ENCODE measurements at places on chromosomes 7 and 10.

GRCh38 chr10:26213157-26213800 is 3.3 kb upstream of the GAD2 start:
- DNase-seq = no peak

- no peak for DNase-seq
These were observed 62.5 kb upstream of the KCNMA1 start for GRCh38 chr10:77700086-77700485.

DNA sequence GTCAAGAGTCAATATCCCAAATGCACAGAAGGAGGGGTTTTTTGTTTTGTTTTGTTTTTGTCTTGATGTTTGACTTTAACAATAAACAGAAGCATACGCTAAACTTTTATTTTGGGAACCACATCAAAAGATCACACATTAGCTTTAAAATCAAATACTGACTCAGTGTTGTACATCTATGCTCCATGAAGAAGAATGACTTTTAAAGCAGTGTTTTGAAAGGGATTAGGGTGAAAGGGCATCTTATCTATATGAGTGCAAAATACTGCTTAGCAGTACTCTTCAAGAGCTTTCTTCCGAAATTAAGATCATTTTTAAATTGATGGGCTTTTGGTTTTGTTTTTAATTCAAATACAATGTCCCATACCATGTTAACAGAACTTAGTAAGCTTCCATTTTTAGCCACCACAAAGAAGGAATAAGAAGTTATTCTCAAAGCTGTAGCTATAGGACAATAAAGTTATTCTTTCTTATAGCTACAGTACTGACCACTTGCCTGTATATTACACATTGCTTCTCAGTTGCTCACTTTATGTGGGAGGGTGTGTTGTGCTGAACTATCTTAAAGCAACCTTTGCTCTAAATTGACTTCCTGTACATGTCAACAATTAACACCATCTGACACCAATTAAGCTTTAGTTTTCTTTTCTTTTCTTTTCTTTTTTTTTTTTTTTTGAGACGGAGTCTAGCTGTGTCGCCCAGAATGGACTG is 144.3 kb upstream of the KAT6B start:
- DNase-seq = no peak

GRCh38 chr7:20444030-20444800 is 113.5 kb downstream of the ITGB8 start:
- no peak for DNase-seq

DNA sequence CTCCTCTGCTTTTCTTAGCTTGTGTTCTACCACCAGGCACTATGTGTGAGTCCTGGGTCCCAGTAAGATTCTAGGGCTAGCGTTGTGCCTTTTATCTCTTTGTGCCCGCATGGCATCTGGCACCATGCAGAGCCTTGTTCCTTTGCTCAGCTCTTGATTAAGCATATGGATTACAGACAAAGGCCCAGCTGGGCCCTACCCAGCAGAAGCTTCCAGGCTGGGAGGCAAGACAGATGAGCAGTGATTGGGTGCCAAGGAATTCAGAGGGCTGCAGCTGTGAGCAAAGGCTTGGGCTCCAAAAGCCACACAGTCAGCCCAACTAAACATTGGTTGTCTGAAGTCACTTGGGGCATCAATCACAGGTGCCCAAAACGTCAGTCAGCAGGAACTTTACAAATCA is 2.0 kb downstream of the ACSM6 start:
- no peak for DNase-seq

DNA sequence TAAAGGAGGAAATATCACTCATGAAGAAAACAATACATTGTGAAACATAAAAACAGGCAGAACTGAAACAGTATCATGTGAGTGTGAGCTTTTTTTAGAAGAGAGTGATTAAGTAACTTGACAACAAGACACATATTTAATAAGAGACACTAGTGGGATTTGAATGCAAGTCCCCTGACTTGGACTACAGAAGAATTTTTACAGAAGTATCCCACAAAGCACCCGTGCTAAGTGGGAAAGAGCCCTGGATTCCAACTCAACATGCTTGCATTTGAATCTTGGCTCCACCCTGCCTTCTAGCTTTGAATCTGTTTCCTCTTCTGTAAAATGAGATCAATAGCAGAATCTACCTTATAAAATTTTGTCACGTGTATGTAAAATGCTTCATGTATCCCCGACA is 166.2 kb downstream of the ZNF365 start:
- no peak for DNase-seq

DNA sequence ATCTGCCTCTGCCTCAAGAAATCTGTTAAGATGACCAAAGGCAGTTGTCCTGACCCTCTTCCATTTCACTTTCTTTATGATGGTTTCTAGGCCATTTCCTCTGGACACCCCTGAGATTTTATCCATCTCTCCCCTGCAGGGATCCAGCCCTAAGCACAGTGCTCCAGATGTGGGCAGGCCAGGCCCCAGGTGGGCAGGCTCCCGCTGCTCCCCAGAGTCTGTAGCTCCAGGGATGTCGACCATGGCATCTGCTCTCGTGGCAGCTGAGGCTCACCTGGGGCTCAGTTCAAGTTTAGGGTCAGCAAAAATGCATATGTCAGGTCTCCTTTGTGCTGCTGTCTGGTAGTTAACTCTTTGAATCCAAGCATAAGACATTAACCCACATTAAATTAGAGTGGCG is 11.8 kb downstream of the CEP41 start:
- no peak for DNase-seq

- no peak for DNase-seq
These were observed 357.3 kb downstream of the CRPPA start for GRCh38 chr7:16063716-16064675.

GRCh38 chr7:155862123-155862892 is 50.0 kb upstream of the SHH start:
- DNase-seq = no peak

GRCh38 chr10:124229201-124229988 is 136.0 kb upstream of the CHST15 start:
- no peak for DNase-seq

DNA sequence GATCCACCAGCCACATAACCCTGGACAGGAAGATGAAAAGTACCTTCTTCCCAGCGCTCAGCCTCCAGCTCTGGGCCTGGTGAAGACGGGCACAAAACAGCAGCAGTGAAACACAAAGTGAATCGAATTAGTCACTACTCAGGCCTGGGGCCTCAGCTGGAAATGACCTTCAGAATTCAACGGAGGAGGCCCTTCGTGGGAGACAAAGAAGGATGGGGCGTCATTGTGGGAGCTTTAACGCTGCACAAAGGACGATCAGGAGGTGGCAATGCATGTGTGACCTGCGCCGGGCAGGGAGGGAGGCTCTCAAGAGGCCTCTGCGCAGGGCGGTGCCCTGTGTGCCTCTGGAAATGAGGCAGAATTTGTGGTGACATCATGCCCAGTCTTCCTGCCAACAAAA is 161.9 kb downstream of the DNAJB6 start:
- DNase-seq = peak; percentile 2

- DNase-seq = no peak
These were observed 314.9 kb downstream of the RPS24 start for GRCh38 chr10:78348411-78349164.

- no peak for DNase-seq
These were observed 155.8 kb downstream of the RNF133 start for GRCh38 chr7:122543166-122543565.

- no peak for DNase-seq
These were observed 37.4 kb downstream of the ZNRF2 start for GRCh38 chr7:30321882-30322192.

GRCh38 chr10:12534824-12535223 is 185.5 kb downstream of the CAMK1D start:
- no peak for DNase-seq

- no peak for DNase-seq
These were observed 152.9 kb downstream of the CCDC3 start for GRCh38 chr10:12848439-12849173.

GRCh38 chr10:126840576-126841135 is 64.6 kb upstream of the DOCK1 start:
- no peak for DNase-seq

GRCh38 chr7:148585399-148585798 is 5.2 kb upstream of the C7orf33 start:
- DNase-seq = no peak

GRCh38 chr10:29554660-29555059 is 80.1 kb downstream of the SVIL start:
- no peak for DNase-seq

DNA sequence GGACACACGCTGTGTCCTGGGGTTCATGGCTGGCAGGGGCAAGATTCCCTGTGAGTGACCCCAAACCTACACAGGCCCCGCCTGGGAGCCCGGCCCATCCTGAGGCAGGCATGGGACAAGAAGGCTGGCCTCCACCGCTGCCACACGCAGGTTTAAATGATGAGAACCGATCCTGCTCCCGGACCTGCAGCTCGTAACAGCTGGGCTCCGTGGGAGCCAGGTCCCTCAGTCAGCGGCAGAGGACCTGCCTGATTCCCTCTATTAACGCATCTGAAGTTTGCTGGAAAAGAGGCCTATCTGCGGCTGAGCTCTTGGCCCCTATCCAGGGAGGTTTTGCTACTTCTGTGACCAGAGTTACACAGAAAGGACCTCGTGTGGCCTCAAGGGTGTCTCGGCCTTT is 112.3 kb downstream of the VIPR2 start:
- no peak for DNase-seq

- DNase-seq = no peak
These were observed 47.4 kb downstream of the ZMYND11 start for GRCh38 chr10:182441-183201.

- DNase-seq = no peak
These were observed 415.4 kb downstream of the PLXNA4 start for GRCh38 chr7:132160611-132161532.

DNA sequence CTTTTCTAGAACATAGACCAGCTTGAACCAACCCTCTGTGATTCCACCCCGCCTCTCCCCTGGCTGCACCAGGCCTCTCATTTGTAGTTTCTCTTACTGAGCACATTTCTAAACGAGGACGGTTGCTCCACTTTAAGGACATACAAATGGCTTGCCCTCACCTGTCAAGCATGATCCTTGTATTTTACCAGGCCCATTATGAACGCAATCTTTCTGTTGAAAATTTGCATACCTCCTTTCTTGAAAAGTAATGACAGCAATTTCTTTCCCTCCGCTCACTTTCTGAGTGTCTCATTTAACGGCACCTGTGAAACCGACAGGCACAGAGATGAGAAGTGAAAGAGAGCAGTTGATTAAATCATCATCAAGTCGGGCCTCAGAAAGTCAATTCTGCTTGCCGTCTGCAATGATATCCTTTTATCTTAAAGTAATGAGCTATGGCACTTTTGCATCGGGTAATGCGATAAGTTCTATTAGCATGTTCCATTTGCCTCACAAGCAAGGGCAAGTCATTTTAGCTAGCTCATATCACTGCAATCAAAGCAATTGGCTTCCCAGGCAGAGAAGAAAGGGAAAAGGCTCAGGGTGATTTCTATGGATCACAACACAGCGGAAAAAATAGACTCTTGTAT is 705.6 kb upstream of the GALNT17 start:
- DNase-seq = no peak

DNA sequence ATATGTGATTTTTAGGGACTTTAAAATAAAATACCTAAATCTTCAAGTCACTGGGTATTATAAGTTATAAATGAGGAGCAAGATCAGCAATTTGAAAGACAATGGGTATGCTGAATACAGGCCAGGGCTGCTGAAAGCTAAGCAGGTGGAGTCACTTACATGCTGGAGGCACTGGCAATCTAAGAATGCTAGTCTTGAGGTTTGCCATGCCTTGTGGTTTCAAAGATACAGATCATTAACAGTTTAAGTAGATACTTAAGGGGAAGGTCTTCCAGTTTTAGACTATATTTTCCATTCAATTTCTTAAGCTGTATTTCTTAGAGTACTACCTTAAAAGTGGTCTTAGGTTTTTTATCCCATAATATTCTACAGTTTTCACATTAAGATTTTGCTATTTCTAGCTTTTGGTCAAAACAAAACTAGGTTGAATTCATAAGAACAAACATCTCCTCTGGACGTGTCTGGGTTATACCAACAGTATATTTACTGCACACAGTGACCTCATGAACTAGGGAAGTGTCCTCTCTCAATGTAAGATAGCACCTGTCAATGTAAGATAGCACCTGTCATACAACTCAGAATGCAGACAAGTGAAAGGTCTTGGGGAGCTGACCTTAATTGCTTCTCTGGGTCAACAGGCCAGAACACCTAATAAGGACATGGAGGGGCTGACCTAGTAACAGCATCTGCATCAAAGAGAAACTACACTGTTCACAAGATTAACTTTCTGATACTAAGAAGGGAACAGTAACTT is 2.0 kb downstream of the SRI start:
- no peak for DNase-seq

GRCh38 chr7:14959339-14959738 is 56.8 kb upstream of the DGKB start:
- DNase-seq = no peak

- DNase-seq = peak; percentile 75
These were observed 33.9 kb downstream of the CACUL1 start for GRCh38 chr10:118720685-118721538.

GRCh38 chr10:113625461-113626186 is 38.2 kb downstream of the NRAP start:
- DNase-seq = no peak

DNA sequence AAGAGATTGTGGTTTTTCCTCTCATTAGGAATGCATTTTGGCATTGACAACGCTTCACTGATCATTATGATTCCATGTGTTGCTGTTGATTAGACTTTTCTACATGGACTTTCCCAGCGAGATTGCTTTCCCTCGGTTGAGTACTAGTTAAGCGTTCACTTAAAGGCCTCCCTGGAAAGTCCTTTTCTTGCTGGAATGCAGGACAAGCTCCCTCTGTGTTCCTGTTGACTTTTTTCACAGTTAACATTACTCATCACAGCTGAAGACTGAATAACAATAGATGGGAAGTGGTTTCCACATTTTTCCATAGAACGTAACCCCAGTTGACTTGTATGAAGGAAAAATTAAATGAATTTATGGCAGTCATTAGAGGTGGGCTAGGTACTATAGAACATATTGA is 2.6 kb upstream of the CAV1 start:
- no peak for DNase-seq

- no peak for DNase-seq
These were observed 303.9 kb upstream of the NRP1 start for GRCh38 chr10:33638374-33638773.

- DNase-seq = no peak
These were observed 253.2 kb upstream of the SMIM30 start for GRCh38 chr7:113371416-113372043.

- no peak for DNase-seq
These were observed 3.6 kb downstream of the TMEM254 start for GRCh38 chr10:80081801-80082750.

- DNase-seq = no peak
These were observed 32.4 kb downstream of the GPRIN2 start for GRCh38 chr10:46523962-46524471.

- DNase-seq = no peak
These were observed 67.7 kb downstream of the XRCC2 start for GRCh38 chr7:152608208-152608607.

All from mesothelial cell of epicardium (in vitro differentiated cells).